Upper lobe of left lung (tissue), 6 donors: ENCODE measurements at places on chromosomes 4 and X.

- DNase-seq = no peak
These were observed 35.9 kb downstream of the PNMA5 start for GRCh38 chrX:152958047-152958446.

- DNase-seq = no peak
These were observed 67.6 kb upstream of the MTNR1A start for GRCh38 chr4:186622788-186623464.

- no peak for DNase-seq
These were observed 34.8 kb downstream of the DOCK11 start for GRCh38 chrX:118530219-118530911.

- no peak for DNase-seq
These were observed 1.6 kb upstream of the GRIPAP1 start for GRCh38 chrX:49003696-49004095.

DNA sequence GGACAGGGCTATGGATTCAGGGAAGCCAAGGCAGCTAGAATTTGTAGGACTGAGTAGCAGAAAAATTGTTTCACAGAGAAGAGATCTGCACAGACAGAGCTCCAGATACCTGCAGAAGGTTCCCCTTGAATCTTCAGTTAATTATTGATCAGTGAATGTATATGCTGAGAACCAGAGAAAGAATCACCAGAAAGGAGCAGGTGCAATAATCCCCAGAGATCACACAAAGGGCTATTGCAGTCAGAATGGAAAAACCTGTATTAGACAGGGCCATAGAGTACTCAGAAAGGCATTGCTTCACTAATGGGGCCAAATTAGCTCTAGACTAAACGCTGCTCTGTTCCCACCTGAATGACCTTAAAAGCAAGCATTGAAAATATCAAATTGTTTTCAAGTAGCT, 35.5 kb upstream of the SMAD1 start:
- no peak for DNase-seq

DNA sequence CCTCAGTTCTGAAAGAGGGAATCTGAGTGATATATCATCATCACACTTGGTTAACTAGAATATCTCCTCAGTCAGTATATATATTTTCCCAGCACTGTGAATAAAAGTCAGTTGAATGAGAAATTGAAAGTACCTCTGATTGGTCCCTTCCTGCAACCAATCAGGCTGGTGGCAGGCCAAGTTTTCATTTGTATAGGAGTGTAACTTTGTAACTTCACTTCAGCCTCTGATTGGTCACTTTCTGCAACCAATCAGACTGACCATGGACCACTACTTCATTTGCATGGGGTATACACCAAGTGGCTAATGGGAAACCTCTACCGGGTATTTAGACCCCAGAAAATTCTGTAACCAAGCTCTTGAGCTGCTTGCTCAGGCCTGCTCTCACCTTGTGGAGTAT, 2.0 kb upstream of the PGK1 start:
- no peak for DNase-seq

DNA sequence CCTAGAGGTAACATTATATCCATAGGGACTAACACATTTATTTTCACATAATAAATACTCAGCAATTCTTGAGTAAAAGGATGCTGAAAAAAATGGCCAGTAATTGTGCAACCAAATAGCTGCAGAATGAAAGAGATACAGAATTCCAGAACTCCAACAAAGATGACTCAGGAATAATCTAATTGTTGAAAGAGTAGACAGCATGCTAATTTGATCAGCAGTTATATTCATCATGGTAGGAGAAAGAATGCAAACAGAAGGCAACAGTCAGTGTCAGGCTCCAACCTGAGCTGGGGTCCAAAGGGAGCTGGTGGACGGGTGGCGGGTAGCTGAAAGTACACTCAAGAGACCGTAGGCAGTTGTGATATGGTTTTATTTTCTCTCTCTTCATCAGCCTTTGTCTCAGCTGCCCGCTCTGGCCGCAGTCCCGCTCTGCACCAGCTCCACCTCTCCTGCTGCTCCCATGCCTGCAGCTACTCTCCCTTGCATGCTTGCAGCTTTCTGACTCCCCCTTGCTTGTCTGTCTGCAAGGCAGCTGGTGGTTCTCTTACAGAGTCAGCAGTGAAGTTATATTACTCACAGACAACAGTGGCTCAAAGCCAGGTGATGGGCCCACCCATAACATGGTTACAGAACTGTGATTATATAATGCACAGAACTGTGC, 1150.1 kb downstream of the STIM2 start:
- DNase-seq = no peak

DNA sequence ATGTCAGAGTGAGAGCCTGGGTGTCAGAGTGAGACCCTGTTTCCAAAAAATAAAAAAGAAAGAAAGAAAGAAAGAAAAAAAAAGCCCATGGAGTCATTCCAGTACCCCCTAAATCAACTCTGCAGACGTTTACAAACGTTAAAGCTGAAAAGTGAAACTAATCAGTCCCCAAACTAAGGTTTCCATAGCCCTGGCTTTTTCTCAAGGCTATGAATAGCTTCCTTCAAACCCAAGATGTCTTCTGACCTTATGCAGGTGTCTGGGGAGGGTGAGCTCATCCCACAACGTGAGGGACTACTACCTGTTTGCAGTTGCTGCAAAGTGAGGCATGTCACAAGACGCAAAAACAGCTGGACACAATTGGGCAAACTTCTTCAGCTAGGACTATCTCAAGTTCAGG, 144.0 kb downstream of the SH3KBP1 start:
- no peak for DNase-seq

DNA sequence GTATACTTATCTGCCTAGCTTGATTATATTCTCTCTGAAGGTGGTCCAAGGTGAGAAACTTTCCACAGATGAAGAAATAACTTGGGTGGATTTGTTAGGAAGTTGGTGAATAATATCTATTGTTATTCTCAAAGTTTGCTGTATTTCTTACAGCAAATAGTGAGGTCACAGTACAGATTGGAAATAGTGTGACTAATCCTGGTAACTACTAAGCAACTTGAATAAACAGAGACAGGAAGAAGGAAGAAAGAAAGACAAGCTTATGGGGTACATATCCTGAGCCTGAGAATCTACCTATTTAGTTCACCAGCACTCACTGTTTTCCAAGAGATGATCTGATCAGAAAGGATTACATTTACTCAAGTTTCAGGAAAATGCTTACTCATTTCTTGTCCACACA, 1416.1 kb downstream of the RPA4 start:
- DNase-seq = no peak

DNA sequence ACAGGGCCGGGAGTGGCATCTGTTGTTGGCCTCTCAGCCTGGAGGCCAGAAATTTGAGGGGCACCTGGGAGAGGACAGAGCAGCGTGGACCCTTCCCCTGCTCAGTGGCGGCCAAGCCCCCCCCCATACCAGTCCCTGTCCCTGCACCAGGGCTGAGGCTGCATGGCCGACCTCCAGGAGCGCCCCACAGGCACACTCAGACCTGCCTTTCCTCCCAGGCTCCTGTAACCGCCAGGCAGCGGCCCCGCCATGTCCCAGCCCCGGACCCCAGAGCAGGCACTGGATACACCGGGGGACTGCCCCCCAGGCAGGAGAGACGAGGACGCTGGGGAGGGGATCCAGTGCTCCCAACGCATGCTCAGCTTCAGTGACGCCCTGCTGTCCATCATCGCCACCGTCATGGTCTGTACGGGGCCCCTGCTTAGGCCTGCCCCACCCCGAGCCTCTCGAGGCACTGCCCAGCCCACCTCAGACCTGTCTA, 15.3 kb downstream of the TMEM175 start:
- no peak for DNase-seq

- no peak for DNase-seq
These were observed 239.0 kb upstream of the HTR2C start for GRCh38 chrX:114344756-114345349.

- no peak for DNase-seq
These were observed 42.3 kb upstream of the ANK2 start for GRCh38 chr4:113007151-113007550.

DNA sequence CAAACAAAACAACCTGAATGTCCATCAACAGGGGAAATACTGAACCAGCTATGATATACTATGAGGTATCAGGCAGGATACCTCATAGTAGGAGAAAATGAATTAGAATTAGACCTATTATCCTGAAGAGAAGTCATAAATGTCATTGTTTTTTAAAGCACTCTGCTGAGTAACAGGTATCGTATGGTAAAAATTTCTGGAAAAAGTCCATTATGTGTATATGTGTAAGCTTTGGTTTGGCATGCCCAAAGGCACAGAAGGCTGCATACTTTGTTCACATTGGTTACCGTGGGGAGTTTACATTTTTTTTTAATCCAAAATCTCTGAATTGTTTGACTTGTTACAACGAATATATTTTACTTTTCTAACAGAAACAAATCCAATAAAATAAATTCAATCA, 70.5 kb downstream of the RPS3A start:
- DNase-seq = no peak

DNA sequence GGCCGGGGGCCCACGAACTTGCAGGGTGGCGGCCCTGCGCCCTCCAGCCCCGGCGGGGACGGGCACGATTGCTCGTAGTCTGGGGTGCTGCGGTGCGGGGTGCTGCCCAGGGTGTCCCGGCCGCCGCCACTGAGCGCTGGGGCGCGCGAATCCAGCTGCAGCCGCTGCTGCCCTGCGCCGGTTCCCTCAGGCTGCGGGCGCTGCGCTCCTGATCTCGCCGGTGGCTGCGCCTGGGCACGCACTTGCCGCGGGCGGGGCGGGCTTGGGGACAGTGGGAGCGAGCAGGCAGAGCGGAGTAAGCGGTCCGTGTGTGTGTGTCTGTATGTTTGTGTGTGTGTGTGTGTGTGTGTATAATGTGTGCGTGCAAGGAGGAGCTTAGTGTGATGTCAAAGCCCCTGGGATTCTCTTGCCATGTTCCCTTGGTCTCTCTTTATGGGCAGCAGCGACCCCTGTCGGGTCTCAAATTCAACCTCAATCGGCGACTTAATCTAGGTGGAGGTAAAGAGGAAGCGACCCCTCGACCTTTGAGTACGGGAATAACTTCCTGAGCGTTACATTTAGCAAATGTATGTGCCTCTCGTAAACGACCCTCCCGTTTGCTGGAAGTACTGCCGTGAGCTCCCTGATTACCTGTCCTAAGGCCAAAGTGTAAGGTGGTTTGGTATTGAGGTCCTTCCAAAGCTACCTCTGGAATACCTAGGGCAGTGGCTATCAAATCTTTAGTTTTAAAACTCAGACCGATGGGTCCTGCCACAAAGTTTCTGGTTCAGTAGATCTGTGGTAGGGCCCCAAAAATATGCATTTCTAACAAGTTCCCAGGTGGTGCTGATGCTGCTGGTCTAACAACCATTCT, at the start of gene RNF150:
TSS of gene RNF150 (minus strand) at position 324 of the 853 bp plus-strand sequence.
- DNase-seq = peak; percentile 92

- no peak for DNase-seq
These were observed 559.1 kb downstream of the ZNF674 start for GRCh38 chrX:45986081-45986480.

GRCh38 chr4:118927974-118928373, 39.3 kb downstream of the SYNPO2 start:
- no peak for DNase-seq

- no peak for DNase-seq
These were observed 5.4 kb downstream of the CPE start for GRCh38 chr4:165384186-165384585.

- no peak for DNase-seq
These were observed 203.3 kb upstream of the JADE1 start for GRCh38 chr4:128606173-128606572.

DNA sequence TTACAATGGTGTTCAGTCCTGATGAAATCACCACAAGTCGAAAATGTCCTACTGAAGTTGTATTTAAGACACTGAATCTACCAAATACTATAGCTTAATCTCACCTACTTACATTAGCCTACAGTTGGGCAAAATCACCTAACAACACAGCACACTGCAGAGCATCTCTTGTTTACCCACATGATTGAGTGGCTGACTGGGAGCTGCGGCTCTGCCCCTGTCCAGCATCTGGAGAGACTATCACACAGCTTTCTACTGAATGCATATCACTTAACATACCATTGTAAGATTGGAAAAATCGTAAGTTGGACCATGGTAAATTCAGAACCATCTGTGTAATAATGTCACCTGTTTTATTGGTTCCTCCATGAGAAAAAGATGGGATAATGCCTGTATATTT, 1083.2 kb upstream of the PCDH7 start:
- DNase-seq = no peak

DNA sequence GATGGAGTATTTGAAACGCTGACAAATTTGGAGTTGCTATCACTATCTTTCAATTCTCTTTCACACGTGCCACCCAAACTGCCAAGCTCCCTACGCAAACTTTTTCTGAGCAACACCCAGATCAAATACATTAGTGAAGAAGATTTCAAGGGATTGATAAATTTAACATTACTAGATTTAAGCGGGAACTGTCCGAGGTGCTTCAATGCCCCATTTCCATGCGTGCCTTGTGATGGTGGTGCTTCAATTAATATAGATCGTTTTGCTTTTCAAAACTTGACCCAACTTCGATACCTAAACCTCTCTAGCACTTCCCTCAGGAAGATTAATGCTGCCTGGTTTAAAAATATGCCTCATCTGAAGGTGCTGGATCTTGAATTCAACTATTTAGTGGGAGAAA, 13.2 kb downstream of the TLR8 start:
- no peak for DNase-seq

DNA sequence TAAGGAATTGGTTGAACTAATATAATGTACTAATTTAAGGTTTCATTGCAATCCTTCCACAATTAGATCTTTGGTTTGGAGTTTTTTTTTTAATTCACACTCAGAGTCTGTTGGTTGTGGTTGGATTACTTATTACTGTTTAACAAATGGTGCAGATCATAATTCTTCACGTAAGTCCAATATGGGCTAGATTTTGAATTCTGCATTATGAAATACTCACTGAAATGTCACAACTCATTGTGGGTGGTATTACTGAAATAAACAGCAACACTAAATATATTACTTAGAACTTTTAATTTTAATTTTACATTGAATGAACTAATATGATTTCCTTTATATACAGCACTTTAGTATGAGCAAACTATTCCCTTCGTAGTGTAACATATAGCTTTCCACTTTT, 94.2 kb upstream of the MYOZ2 start:
- DNase-seq = no peak

DNA sequence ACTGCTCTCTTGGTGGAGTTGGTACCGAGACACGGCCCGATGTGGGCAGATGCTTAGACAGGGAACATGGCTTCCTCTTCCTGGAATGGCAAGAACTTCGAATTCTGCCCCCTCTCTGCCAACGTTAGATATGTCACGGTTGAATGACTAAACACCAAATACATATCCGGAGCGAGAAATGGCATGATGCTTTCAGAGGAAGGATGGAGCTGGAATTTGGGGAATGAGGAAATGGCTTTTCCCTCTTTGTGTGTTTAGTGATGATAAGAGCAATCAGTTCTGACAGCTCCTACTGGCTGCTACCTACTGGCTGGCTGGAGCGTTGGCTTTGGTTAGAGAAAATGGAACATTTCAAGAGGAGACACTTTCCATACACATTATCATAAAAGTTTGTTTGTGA, 140.0 kb downstream of the DHRSX start:
- no peak for DNase-seq

- DNase-seq = no peak
These were observed 43.2 kb upstream of the NEIL3 start for GRCh38 chr4:177266506-177266905.
